ENCODE measurements at places on chromosomes 7 and 10.

DNA sequence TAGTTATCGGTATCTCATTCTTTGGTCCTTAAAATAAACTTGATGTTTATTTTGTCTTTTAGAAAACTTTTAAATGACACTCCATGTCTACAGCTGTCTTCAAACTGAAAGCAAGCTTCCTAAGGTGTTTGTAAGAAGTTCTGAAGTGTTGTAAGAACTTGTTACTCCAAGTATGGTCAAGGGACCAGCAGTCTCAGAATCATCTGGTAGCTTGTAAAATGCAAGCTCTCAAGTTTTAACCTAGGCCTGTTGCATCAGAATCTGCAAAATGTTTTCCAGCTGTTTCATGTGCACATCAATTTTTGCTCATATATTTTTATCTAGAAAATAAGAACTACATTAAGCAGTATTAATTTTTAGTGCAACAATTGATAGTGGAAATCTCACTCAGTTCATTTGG is 104.1 kb downstream of the THSD7A start:
- no peak for DNase-seq

GRCh38 chr7:64878684-64879083 is 24.4 kb upstream of the ZNF273 start:
- DNase-seq: no peak

DNA sequence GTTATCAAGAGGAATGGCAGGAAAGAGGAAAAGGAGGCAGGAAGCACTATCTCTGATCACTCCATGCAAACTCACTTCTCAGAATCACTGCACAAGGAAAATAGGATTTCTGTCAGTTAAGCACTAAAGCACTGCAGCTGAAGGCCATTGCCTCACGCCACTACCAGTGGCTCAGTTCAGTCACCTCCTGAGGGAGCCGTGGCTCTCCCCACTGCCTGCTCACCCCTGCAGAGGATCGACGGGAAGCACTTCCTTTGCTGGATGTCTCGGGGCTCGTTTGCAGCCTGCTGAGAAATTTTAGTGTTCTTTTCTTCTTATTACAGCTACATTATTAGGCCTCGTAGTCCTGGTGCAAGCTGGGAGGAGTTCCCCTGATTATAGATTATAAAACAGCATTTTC is 90.1 kb upstream of the ADCY1 start:
- no peak for DNase-seq

DNA sequence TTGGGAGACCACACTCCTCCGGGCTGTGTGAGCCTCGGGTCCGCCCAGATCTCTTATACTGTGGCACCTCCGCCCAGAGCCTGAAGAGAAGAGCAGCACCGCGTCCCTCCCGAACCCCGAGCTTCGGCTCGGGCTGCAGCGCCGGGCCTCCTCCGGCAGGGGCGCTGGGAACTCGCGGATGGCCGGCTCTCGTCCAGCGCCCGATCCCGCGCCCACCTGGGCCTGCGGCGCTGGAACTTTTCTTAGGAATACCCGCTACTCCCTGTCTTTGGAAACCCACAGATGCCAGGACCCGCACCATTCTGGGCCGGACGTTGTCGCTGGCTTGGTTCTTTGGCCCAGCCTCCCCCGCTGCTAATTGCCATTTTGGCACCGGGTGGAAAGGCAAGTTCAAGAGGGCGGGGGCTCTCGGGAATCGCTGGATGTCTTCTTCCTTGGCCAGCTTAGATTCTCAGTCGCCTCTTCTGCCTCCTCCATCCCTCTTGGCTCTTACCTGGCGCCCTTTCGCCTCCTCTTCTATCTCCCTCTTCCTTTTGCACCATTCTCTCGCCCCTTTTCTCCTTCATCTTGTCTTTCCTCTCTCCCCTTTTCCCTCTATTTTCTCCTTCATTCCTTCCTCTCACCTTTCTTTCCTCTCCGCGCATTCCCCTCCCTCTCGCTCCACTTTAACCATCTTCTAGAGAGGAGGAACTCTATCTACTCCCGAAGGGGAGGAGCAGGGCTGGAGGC is 2.1 kb upstream of the SORCS3 start:
- no peak for DNase-seq

GRCh38 chr10:68837626-68838322 is 10.4 kb downstream of the STOX1 start:
- DNase-seq: no peak
